RPMI7951 (cell line): ENCODE measurements at places on chromosomes 3 and 15.

DNA sequence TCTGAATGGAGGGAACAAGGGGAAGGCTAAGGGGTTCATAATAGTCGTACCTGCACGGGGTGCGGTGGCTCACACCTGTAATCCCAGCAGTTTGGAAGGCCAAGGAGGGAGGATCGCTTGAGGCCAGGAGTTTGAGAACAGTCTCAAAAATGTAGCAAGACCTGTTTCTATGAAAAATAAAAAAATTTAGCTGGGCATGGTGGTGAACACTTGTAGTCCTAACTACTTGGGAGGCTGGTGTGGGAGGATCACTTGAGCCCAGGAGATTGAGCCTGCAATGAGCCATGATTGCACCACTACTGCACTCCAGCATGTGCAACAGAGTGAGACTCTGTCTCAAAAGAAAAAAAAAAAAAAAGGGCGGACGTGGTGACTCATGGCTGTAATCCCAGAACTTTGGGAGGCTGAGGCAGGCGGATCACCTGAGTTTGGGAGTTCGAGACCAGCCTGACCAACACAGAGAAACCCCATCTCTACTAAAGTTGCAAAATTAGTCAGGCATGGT lies 17.9 kb upstream of the HDAC11 start:
- no peak for DNase-seq

DNA sequence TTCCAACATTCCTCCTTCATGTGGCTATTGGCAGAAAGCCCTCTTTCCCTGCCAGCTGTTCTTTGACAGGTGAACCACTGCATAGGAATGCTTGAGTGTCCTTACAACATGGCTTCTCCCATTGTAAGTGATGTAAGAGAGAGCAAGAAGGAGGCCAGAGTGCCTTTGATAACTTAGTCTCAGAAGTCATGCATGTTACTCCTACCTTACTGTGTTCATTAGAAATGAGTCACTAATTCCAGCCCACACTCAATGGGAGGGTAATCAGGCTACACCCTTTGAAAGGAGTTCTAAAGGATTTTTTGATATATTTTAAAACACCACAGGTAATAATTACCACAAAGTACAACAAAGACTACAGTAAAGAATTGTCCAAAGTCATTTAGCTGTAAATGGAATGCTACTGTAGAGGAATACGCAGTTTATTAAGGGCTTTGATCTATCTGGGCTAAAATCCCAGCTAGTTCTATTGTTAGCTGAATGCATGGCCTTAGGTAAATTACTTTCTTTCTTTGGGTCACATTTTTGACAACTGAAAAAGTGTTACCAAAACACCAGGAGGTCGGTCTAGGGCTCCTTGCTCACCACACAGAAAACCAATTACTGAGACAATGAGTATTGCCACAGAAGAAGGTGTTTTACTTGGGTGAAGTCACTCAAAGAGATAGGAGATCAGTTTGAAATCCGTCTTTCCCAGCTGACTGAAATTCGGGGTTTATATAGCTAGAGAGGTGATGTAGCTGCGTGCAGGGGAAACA lies 154.9 kb downstream of the GRM7 start:
- no peak for DNase-seq

DNA sequence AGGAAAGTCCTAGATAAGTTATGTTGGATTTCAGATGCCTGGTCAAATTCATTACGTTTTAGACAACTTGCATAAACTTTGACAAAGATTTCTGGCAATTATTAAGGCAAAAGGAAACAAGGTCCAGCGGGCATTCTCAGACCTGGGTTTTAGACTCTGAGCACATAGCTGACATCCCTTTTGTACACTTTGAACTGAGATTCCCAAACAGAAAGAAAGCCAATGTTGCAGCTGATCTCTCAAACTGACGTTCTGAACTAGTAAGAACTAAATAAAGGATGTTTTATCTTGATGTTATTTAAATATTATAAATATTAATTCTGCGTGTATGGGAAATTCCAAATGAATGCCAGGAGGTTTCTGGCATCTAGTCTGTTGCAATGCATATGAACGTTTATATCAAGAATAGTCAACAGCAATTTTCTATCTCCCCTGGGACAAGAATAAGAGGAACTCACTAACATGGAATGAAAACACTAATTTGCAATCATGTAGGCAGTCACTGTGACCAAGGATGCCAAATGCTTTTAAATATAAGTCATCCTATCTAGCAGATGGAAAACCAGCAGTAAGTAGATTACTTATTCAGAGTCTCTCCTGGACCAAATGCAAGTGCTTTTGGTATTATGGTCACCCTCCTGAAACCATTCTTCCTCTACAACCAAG lies 202.1 kb downstream of the GREM1 start:
- peak; percentile 63 for DNase-seq

DNA sequence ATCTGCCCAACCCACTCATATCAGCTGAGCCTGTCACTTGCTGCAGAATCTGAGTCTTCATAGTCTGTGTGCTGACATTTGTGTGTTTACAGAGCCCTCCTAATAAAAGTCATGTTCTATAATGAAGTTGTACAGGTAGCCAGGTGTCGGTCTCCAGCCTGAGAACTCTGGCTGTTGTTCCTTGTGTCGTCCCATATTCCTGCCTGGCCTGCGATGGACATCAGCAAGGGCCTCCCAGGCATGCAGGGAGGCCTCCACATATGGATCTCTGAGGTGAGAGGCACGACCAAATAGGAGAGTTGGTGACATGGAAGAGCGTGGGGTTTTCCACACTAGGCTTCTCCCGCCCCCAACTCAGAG lies 2.9 kb downstream of the VILL start:
- no peak for DNase-seq

DNA sequence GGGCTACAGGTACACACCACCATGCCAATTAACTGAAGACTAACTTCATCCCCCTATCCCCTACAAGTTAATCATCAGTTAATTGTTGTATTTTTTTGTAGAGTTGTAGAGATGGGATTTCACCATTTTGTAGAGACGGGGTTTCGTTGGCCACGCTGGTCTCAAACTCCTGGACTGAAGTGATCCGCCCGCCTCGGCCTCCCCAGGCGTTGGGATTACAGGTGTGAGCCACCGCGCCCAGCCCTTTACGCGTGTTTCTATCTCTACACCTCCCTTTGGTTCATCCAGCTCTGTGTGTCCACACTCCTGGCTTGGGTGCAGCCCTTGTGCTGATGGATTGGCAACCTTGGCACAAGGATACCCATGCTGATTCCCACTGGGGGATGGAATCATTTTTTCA lies 258.8 kb downstream of the FAM43A start:
- no peak for DNase-seq

- peak; percentile 88 for DNase-seq
Measured at GRCh38 chr15:35293353-35294130, 208.4 kb upstream of the NANOGP8 start.

GRCh38 chr3:51268132-51268531 lies 117.0 kb upstream of the MANF start:
- DNase-seq = no peak

DNA sequence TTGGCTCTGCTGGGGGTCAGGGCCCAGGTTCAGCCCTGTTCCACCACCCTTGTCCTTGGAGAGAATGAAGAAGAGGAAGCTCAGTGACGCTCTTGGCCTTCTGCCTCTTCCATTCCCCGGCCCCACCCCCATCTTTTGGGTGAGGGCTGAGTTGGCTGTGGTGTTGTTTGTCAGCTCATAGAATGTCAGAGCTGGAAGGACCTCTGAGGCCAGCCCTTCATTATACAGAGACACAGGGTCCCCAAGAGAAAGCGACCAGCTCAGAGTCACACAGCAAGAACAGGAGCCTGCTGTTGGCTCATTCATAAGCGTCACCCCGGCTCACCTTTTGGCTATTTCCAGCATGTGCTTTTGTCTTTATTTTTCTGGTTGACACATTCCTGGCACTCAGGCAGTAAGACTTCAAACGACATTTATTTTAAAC lies 68.2 kb downstream of the AAGAB start:
- no peak for DNase-seq

- peak; percentile 29 for DNase-seq
Measured at GRCh38 chr15:32029862-32030781, at the start of gene CHRNA7. TSS of gene CHRNA7 (plus strand) at chr15:32030515. CDS start at chr15:32030595, 80 bp downstream.

- DNase-seq = no peak
Measured at GRCh38 chr3:134381831-134382442, 7.7 kb upstream of the AMOTL2 start.

- DNase-seq = no peak
Measured at GRCh38 chr3:112463250-112463649, 36.0 kb downstream of the BTLA start.

- peak; percentile 37 for DNase-seq
Measured at GRCh38 chr15:52683580-52683979, 4.4 kb upstream of the ATOSA start.

GRCh38 chr15:83474578-83474977 lies 27.4 kb downstream of the SH3GL3 start:
- no peak for DNase-seq

GRCh38 chr3:157145606-157146322 lies 14.2 kb downstream of the CCNL1 start:
- no peak for DNase-seq

GRCh38 chr15:49155834-49156627 lies 632 bp upstream of the COPS2 start:
- DNase-seq = peak; percentile 42

DNA sequence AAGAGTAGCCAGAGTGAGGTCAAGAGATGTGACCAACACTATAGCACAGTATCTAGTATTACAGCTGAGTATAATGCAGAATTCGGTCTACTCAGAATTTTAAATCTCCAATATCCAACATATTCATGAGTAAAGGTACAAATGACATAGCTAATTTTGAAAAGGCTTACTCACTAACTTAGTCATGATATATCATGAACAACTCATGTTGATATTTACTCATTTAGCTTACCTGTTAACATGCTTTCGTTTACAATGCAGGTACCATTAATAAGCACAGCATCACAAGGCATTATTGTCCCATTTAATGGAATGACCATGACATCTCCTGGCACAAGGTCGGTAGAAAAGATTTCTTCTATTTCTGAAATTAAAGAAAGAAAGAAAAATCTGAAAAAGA lies 36.9 kb downstream of the ATP13A3 start:
- no peak for DNase-seq

- no peak for DNase-seq
Measured at GRCh38 chr3:145673838-145674237, 487.1 kb downstream of the PLOD2 start.

- DNase-seq = no peak
Measured at GRCh38 chr3:157816296-157816695, 289.9 kb downstream of the SHOX2 start.

DNA sequence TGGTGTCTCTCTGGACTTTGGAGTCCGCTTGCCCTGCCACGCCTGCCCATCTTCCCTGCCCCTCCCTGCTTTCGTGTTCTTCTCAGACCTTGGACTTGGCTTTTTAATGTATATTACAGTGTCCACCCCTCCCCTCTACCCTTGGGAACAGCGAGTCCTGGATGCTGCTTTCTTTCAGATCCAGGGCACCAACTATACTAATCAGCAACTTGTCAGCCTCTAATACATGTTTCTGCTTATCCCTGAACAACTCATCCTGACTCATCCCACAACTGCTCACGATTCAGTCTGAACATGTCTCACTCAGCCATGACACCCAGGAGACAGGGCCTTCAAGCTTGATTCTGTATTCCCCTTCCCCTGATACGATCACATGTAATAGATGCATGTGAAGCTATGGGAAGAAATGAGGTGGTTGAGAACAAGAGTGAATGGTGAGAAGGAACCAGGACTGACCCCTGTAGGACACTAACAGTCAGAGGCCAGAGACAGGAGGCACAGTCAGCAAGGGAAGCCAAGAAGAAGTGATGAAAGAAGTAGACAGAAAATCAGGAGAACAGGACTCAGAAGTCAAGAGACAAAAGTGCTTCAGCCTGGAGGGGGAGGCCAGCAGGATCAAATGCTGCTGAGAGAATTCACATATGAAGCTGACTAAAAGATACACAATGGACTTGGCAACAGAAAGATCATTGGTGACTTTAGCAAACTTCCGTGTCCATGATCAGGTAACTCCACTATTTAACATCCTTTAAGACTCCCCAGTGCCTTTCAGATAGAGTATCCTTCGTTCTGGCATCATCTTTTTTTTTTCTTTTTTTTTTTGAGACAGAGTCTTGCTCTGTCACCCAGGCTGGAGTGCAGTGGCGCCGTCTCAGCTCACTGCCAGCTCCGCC lies 35.4 kb downstream of the BCL2L10 start:
- peak; percentile 85 for DNase-seq

GRCh38 chr3:193827040-193827669 lies 234.1 kb downstream of the OPA1 start:
- DNase-seq = no peak

GRCh38 chr3:57227930-57228751 lies 612 bp downstream of the APPL1 start:
- DNase-seq = peak; percentile 59

DNA sequence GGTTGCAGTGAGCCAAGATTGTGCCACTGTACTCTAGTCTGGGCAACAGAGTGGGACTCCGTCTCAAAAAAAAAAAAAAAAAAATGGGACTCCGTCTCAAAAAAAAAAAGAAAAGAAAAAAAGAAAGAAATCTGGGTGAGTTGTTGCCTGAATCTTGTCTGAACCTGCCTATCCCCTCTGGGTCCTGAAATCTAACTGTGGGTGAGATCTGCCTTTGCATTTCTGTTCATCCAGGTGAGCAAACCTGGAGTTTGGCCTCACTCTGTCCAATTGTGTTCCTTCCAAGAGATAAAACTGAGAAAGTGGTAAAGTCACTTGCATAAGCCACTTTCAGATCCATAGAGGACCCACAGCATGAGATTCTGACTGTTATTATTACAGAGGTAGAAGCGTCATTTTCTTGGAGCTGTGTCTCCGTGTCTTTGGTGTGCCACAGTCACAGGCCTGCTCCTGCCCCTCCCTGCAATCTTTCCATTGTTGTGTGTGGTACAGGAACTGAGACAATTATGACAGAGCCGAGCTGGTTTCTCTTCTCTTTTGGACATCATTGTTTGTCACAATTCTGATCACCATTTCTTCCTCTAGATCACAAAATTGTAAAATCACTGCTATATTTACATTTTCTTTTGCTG lies 235.9 kb downstream of the LPP start:
- DNase-seq = no peak

DNA sequence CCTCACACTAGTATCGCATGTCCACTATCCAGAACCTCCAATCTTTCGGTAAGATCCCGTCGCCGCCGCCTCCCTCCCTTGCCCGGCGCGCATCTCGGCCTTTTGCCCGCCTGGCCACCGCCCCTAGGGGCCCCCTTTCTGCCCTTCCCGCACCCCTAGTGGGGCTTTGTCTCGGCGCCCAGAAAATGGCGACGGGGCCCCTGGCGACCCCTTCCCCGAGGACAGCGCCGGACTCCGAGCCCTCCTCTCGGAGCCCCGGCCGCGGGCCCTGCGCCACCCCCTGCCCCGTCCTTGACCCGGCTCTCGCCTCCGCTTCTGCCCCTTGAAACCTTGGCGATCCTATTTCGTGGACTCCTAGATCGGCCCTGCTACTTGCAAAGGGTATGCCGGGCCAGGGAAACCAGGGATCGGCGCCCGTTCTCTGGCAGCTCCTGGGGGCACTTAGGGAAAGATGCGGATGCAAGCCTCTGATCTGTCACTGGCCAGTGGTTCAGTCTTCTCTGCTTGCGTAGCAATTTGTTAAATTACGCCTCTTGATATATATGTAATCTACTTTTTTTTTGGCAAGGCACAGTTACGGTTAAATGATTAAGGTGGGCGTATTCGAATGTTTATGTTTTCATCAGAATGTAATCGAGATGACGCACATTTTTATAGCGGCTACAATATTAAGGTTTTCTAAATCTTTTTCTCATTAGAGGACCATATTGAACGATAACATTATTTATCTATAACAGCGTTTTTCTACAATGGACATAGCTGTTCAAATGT lies 603 bp downstream of the EIF1B start:
- peak; percentile 37 for DNase-seq
